ENCODE measurements at places on chromosomes 7 and 10.

GRCh38 chr10:5737352-5737751, 52.7 kb downstream of the TASOR2 start:
- DNase-seq = no peak

- DNase-seq = peak; percentile 75
These were observed 168.4 kb downstream of the SORCS3 start for GRCh38 chr10:104809288-104810090.

DNA sequence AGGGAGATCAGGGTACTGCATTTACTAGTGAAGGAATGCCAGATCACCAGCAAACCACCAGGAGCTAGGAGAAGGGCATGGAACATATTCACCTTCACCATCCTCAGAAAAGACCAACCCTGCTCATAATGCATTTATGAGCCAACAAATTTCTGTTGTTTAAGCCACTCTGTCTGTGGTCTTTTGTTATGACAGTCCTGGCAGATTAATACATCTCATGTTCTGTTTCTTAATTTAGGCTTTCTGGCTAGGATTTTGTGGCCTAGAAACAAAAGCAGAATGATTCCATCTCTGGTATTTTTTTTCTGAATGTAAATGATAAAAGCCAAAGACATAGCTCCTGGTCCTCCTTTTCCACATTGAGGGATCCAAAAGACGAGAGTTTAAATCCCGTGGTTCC, 797.9 kb downstream of the TYW1 start:
- no peak for DNase-seq

- DNase-seq = peak; percentile 21
These were observed 1241.7 kb downstream of the GATA3 start for GRCh38 chr10:9296190-9296589.

Data from NCI-H1048 (cell line).